ENCODE measurements at places on chromosomes 6 and 20. TPM values are rescaled to one million over a fixed set of nuclear protein-coding genes. Genes with fewer than 3 reads are reported as not detected.

UFL1 gene
- 15.6 TPM for polyA plus RNA-seq

LRRN4 gene
- 0.29 TPM for polyA plus RNA-seq

SLC22A16 gene
- 0.15 TPM for polyA plus RNA-seq

TPX2 gene
- polyA plus RNA-seq = 0.91 TPM

TNFAIP3 gene
- polyA plus RNA-seq = 58.0 TPM

DEF6 gene
- polyA plus RNA-seq = 2.7 TPM

PRPH2 gene
- 2.0 TPM for polyA plus RNA-seq

AHCY gene
- polyA plus RNA-seq = 141 TPM

MUC22 gene
- not detected for polyA plus RNA-seq

TREM1 gene
- 0.36 TPM for polyA plus RNA-seq

ENPP1 gene
- polyA plus RNA-seq = 12.4 TPM

CD83 gene
- polyA plus RNA-seq = 29.4 TPM

PET117 gene
- 13.0 TPM for polyA plus RNA-seq

PKHD1 gene
- 0.01 TPM for polyA plus RNA-seq

CST2 gene
- 0.28 TPM for polyA plus RNA-seq

CST1 gene
- 0.11 TPM for polyA plus RNA-seq

ADTRP gene
- 0.37 TPM for polyA plus RNA-seq

SAMD10 gene
- 0.27 TPM for polyA plus RNA-seq

SMOC2 gene
- 272 TPM for polyA plus RNA-seq

TINAG gene
- not detected for polyA plus RNA-seq

PRR18 gene
- polyA plus RNA-seq = not detected

BNIP5 gene
- 0.01 TPM for polyA plus RNA-seq

B3GALT4 gene
- polyA plus RNA-seq = 2.7 TPM

VSTM2L gene
- polyA plus RNA-seq = 0.15 TPM

RAET1E gene
- 0.11 TPM for polyA plus RNA-seq

OVOL2 gene
- polyA plus RNA-seq = not detected

TFAP2D gene
- not detected for polyA plus RNA-seq

ULBP2 gene
- polyA plus RNA-seq = 3.6 TPM

DYNLT2 gene
- polyA plus RNA-seq = 1.7 TPM

RNF182 gene
- 0.67 TPM for polyA plus RNA-seq

SNAI1 gene
- 0.95 TPM for polyA plus RNA-seq

EDN1 gene
- polyA plus RNA-seq = 2.0 TPM

TPD52L2 gene
- polyA plus RNA-seq = 78.9 TPM

PDYN gene
- not detected for polyA plus RNA-seq

SNAP25 gene
- polyA plus RNA-seq = 6.4 TPM

SOX18 gene
- 12.0 TPM for polyA plus RNA-seq

CNR1 gene
- polyA plus RNA-seq = 4.2 TPM

GPLD1 gene
- 2.3 TPM for polyA plus RNA-seq

SLC22A2 gene
- polyA plus RNA-seq = 0.20 TPM

Data from ovary (tissue), 10 donors.